ENCODE measurements at places on chromosomes 13 and 19.

- DNase-seq: no peak
These were observed 33.8 kb upstream of the MEDAG start for GRCh38 chr13:30872276-30872594.

DNA sequence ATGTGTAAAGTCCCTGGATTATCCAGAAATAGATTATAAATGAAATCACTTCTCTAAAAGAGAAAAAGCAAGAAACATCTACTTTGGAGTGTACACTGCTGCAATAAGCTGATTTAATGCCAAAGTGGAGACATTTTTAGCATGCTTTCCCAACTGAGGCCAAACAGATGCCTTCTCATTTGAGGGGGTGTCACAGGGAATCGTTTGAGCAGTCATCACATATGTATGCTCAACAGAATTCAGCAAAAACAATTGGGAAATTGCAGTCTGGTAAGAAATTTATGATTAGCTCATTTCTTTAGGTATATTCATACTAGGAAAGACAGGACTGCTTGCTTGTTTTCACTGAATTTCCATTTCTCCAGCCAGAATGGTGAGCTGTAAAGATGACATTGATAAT, 27.3 kb upstream of the TPP2 start:
- no peak for DNase-seq

GRCh38 chr13:111093634-111094033, 21.5 kb upstream of the ARHGEF7 start:
- no peak for DNase-seq

- DNase-seq: no peak
These were observed 618 bp downstream of the TMEM38A start for GRCh38 chr19:16661480-16662034.

- DNase-seq: no peak
These were observed 65.6 kb downstream of the UFM1 start for GRCh38 chr13:38415233-38415632.

DNA sequence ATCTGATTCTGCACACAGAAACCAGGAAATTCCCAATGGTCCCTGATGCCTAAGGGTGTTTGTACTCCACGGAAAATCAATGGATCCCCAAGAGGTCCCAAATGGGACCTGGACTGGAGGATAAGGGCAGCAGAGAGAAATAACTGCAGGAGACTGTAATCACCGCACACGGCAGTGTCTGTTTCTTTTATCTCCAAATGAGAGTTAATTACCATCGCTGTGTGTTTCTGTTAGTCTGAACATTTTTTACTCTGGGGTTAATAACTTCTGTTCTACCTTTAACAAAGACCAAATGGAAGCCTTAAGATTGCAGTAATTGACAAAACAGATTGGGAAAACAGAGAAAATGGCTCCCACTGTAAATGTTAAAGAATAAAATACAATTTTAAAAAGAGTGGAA, 320.9 kb downstream of the DCLK1 start:
- no peak for DNase-seq

- no peak for DNase-seq
These were observed 2747.8 kb downstream of the PCDH9 start for GRCh38 chr13:64482373-64482772.

DNA sequence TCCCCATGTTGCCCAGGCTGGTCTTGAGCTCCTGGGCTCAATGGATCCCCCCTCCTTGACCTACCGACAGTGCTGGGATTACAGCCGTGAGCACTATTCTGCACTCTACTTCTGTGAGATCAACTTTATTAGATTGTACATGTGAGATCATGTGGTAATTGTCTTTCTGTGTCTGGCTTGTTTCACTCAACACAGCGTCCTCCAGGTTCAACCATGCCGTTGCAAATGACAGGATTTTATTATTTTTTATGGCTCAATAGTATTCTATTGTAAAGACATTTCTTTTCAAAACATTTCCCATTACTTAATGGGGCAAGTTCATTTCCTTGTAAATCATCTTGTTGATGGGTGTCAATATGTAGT, 1.5 kb upstream of the OBI1 start:
- no peak for DNase-seq

GRCh38 chr13:48542581-48543341, 9.9 kb upstream of the RCBTB2 start:
- peak; percentile 20 for DNase-seq

GRCh38 chr13:46899801-46900200, 2.9 kb upstream of the HTR2A start:
- DNase-seq: no peak

DNA sequence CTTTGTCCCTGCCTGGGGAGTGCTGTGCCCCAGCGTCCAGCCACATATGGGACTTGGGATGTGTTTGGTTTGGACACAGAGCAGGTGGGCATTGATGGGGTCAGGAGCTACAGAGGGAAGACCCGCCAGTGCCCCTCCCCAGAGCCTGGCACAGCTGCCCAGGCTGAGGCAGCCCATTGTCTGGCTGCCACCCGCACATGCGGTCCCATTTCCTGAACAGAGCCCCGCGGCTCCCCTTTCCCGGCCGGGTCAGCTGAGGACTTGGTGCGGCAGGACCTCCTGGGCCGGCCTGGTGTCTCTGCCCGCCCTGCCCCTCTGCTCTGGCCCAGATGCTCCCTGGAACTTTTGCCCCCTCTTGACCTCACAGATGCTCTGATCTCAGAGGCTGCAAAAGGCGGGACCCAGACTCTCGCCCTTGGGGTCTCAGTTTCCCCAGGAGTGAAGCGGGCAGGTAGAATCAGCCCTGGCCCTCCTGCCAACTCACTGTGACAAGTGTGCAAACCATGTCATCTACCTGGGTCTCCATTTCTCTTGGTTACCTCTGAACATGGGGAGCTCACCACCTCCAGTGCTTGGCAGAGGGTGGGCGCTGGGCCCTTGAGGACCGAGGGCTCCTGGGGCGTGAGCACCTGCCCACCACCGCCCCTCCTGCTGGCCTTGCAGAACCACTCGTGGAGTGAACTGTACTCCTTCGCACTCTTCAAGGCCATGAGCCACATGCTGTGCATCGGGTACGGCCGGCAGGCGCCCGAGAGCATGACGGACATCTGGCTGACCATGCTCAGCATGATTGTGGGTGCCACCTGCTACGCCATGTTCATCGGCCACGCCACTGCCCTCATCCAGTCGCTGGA, 17.8 kb downstream of the HCN2 start:
- DNase-seq: no peak

GRCh38 chr19:32172566-32173160, 172.7 kb upstream of the ZNF507 start:
- no peak for DNase-seq

- DNase-seq: no peak
These were observed 21.0 kb downstream of the SERPINE3 start for GRCh38 chr13:51360489-51360888.

DNA sequence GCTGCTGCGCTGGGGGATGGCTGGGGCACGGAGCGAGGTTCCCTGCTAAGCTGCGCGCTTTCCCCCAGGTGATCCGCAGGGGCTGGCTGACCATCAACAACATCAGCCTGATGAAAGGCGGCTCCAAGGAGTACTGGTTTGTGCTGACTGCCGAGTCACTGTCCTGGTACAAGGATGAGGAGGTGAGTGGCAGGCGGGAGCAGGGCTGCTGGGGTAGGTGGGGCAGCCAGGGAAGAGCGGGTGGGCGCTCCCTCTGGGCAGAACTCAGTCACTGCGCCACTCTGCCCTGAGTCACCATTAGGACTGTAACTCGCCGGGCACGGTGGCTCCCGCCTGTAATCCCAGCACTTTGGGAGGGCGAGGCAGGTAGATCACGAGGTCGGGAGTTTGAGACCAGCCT, 23.8 kb downstream of the TMED1 start:
- DNase-seq: no peak

- no peak for DNase-seq
These were observed 3.2 kb downstream of the PTBP1 start for GRCh38 chr19:800360-801029.

- no peak for DNase-seq
These were observed 1.4 kb upstream of the SAMD1 start for GRCh38 chr19:14091813-14092462.

DNA sequence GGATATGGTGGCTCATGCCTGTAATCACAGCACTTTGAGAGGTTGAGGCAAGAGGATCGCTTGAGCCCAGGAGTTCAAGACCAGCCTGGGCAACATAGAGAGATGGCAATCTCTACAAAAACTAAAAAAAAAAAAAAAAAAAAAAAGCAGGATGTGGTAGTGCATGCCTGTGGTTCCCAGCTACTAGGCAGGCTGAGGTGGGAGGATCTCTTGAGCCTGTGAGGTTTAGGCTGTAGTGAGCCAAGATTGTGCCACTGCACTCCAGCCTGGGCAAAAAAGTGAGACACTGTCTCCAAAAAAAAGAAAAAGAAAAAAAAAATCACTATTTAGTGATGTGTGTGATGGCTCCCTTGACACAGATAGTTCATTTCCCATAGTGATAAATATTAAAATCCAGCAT, 365.0 kb upstream of the NBEA start:
- no peak for DNase-seq

DNA sequence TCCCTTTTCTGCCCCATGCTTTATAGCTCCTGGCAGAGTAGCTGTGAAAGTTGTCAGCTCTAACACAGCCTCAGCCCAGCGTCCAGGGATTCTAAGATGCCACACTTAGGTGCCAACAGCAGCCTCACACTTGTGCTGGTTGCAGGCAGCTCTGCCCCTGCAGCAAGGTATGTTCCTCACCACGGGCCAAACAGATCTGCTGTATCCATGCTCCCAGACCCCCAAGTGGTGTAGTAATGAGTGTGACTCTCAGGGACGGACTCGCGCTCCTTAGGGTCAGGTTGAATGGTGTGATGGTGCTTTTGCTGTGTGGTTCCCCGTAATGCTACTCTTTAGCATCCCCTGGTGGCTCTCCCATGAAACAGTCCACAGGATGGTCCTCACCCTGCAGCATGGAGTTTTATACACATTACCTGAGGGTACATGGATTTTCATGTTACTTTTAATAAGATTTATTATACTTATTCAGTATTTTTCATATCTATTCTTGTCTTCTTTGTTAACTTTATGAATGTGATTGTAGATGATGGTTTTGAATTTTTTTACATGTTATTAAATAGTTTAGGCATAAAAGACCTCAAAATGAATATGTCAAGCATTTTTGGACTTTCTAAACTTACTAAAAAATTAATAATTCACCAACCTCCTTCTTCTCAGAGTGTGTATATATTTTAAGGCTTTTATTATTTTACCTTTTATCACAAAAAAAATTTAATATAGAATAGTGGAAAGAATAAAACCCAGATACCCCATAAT, 232.5 kb downstream of the SLC7A1 start:
- peak; percentile 3 for DNase-seq

- no peak for DNase-seq
These were observed 198.3 kb downstream of the NBEA start for GRCh38 chr13:35140321-35140720.

GRCh38 chr13:23716401-23716800, 146.2 kb downstream of the TNFRSF19 start:
- DNase-seq: no peak

- no peak for DNase-seq
These were observed 125.8 kb upstream of the TMTC4 start for GRCh38 chr13:100800283-100800875.

DNA sequence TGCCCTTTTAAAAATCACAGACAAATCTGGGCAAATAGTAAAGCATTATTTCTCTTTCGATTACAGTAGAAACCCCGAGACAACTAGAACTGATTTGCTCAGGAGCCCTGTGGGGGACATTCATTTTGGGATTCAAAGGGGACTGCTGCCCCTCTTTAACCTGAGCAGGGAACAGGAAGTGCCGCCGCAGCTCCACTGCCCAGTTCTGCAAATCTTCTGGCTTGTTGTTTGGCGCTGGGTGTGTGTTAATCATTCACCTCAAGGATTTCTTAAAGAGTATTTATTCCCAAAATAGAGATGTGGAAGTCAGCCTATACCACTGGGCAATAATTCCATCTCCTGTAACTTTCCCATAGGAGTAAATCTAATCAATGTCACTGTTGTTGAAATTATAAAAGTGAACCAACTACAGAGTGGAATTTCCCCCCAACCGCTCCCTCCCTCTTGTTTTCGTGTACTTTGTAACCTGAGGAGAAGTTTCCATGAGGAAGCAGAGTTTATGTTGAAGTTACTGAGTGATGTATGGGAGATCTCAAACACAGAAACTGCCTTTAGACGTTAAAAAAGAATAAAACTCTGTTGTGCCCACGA, 515.8 kb downstream of the KLF12 start:
- no peak for DNase-seq

- no peak for DNase-seq
These were observed 64.4 kb downstream of the B3GLCT start for GRCh38 chr13:31264151-31264550.

DNA sequence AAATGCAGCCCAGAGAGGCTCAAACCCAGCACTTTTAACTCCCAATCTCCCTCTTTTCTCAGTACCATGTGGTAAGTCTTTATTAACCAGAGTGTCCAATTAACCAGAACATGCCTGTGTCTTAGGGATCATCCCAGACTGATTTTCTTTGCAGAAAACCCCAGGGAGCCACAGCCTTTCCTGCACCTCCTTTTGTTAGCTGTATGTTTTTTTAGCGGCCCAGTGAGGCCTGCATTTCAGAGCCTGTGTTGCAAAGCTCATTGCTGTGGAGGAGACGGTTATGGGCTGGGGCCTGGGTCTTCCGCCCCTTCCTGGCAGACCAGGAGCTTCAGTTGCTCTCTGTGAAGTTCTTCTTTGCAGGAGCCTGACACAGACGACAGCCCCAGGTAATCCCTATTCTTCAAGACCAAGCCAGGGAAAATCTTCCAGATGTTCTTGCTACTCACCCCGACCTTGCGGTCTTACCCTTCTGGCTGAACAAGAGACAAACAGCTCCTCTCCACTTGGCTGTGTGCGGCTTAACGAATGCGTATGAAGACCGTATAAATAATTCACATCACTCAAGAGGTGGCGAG, 70.7 kb upstream of the TSHZ3 start:
- no peak for DNase-seq

DNA sequence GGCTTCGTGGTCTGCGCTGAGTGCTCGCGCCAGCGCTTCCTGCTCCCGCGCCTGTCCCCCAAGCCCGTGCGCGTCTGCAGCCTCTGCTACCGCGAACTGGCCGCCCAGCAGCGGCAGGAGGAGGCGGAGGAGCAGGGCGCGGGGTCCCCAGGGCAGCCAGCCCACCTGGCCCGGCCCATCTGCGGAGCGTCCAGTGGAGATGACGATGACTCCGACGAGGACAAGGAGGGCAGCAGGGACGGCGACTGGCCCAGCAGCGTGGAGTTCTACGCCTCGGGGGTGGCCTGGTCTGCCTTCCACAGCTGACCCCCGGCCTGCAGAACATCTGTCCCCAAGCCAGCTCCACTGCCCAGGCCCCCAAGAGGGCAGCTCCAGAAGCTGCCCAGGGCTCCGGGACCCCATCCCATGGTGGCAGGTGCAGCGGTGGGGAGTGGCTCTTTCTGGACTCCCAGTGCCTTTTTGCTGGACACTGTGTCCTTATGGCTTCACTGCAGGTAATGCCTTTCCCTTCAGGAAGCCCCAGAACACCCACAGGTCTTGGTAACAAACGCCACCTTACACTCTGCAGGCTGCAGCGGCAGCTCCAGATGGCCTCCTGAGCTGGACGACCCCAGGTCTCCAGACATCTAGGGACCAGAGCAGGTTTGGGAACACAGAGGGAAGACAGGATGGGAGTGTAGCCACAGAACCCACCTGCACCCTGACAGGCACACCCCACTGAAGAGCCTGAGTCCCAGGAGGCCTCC, 9.3 kb downstream of the PLEKHF1 start:
- DNase-seq: no peak

GRCh38 chr13:47008318-47008717, 111.5 kb upstream of the HTR2A start:
- no peak for DNase-seq
